Natural killer cell (primary cell): ENCODE measurements at places on chromosomes 6 and 20. TPM values are rescaled to one million over a fixed set of nuclear protein-coding genes. Genes with fewer than 3 reads are reported as not detected.
A peak's percentile ranks its signal among the peaks of the same experiment; 100 is the strongest.

The SLPI gene
- total RNA-seq: not detected

The QKI gene
- total RNA-seq: 166 TPM

The HAO1 gene
- not detected for total RNA-seq

The FANCE gene
- 2.2 TPM for total RNA-seq

The SPO11 gene
- total RNA-seq: not detected

The RBL1 gene
- total RNA-seq: 22.2 TPM

The TINAG gene
- not detected for total RNA-seq

The DEFB132 gene
- not detected for total RNA-seq

- H3K27me3 ChIP-seq: no peaks in the 10 kb centered on the region
- H3K36me3 ChIP-seq: no peaks in the 10 kb centered on the region
- no peak overlapping the region for H3K4me3 ChIP-seq
- peaks cover 37% of the 10 kb centered on the region for H3K4me1 ChIP-seq
- H3K27ac ChIP-seq: peak overlapping the region; percentile 9
These were observed 50.0 kb downstream of the ADAT2 start for GRCh38 chr6:143400258-143401067.

DNA sequence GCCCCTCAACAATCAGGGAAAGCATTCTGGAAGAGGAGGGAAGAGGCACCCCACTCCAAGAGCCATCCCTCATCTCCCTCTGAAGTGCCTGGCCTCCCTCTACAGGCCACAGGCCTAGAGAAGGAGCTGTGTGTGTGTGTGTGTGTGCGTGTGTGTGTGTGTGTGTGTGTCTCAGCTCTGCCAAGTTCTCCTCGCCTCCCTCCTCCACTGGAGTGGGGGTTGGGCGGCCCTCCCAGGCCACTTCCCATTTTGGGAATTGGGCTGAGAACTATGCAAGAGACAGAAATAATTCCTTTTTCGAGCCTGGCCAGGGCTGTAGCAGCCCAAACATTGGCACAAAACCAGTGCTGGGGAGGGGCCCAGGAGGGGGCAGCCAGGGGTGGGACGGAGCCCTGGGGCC, 35.7 kb downstream of the KCNB1 start:
- H3K27me3 ChIP-seq: no peaks in the 10 kb centered on the region
- no peaks in the 10 kb centered on the region for H3K4me1 ChIP-seq
- H3K4me3 ChIP-seq: no peak overlapping the region
- DNase-seq: no peak
- no peak overlapping the region for H3K27ac ChIP-seq

DNA sequence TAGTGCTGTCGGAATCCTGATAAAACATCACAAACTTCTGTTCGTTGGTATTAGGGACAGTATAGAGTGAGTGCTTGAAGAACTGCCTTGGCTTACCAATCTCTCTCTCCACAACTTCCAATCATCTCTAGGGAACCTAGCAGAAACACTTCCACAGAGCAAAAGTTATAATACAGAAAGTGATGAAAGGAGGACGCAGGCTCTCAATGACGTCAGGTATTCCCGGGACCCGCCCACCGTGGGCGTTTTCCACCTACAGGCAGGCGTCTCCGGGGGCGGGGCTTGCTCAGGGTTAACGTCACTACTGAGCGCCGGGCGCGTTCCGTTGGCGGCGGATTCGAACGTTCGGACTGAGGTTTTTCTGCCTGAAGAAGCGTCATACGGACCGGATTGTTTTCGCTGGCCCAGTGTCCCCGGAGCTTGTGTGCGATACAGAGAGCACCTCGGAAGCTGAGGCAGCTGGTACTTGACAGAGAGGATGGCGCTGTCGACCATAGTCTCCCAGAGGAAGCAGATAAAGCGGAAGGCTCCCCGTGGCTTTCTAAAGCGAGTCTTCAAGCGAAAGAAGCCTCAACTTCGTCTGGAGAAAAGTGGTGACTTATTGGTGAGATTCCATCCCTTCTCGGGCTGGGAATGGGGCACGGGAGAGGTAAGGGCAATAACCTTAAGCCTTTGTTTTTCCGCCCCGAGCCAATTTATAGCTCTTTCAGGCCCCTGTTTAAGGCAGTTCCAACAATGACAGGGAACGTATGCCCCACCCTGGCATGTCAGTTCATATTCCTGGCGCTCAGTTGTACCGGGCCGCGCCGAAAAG, at the start of gene CENPW:
Gene CENPW, plus strand, starts transcription at position 320 of the 814 bp plus-strand sequence. Its CDS starts 159 bp downstream, at position 479.
- H3K4me3 ChIP-seq: peak within 1 kb of the TSS; percentile 85
- no peaks in the 10 kb centered on the region for H3K36me3 ChIP-seq
- H3K27me3 ChIP-seq: no peaks in the 10 kb centered on the region
- peaks cover 8% of the 10 kb centered on the region for H3K4me1 ChIP-seq

DNA sequence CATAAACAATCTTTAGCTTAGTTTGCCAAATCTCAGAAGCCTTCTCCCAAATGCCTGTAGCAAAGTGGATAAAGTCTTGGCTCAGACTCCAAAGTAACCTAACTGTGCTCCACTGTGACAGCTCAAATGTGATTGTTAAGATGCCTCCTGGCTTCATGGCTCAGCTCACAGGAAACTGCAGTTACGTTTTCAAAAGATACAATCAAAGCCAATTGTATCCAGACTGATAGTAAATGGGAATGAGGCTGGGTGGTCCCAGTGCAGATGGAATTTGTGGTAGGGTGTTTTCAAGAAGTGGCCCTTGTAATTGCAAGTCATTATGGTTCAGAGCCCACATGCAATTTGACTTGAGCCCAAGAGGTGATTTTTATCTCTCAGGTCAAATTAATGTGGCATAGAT, 151.2 kb upstream of the TAB2 start:
- H3K4me1 ChIP-seq: peaks cover 11% of the 10 kb centered on the region
- no peak for DNase-seq
- peaks cover 2% of the 10 kb centered on the region for H3K27me3 ChIP-seq
- no peak overlapping the region for H3K4me3 ChIP-seq
- no peaks in the 10 kb centered on the region for H3K36me3 ChIP-seq

DNA sequence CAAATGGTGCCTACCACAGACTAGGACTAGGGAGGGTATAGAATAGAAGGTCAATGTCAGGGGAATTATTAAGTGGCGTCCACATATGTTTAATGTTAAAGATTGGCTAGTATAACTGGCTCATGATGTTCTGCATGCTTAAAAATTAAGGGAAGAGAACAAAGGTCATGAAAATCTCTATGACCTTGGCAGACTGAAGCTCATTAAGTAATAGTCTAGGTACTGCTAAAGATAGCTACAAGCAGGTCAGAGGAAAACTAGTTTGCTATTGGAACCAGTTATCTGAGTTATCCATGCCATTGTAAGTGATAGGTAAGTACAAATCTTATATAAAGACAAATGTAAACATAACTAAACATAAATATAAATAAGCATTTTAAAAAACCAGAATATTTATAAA, 32.9 kb upstream of the PRSS35 start:
- no peaks in the 10 kb centered on the region for H3K27me3 ChIP-seq
- H3K36me3 ChIP-seq: no peaks in the 10 kb centered on the region
- DNase-seq: no peak
- no peak overlapping the region for H3K4me3 ChIP-seq

DNA sequence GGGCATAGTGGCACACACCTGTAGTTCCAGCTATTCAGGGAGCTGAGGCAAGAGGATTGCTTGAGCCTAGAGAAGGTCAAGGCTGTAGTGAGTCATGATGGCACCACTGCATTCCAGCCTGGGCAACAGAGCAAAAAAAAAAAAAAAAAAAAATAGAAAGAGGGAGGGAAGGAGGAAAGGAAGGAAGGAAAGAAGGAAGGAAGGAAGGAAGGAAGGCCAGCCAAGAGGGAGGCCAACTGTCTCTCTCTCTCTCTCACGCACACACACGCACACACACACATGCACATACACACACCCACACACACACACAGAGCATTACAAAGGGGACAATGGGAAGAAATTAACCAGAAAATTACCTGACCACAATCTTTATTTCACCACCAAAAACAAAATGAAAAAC, 50.6 kb upstream of the COL9A1 start:
- DNase-seq: no peak
- H3K4me3 ChIP-seq: no peak overlapping the region
- no peaks in the 10 kb centered on the region for H3K27me3 ChIP-seq
- H3K27ac ChIP-seq: no peak overlapping the region

DNA sequence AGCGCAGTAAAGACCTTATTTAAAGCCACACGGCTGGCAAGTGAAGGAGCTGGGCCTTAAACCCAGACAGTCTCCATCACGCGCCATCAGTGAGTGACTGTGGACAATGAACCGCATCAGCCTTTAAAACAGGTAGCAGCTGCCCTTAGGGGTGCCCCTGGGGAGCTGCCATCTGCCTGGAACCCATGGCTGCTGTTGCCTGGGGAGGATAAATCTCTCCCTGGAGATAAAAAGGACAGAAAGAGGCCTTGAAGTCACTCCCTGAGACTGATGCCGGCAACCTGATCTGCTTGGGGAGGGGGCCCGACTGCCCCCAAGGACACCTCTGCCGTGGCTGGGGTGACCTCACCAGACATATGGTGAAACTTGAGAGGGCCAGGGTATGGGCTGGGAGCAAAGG, 73.5 kb downstream of the PREX1 start:
- no peak overlapping the region for H3K4me3 ChIP-seq
- H3K36me3 ChIP-seq: peaks cover 16% of the 10 kb centered on the region
- H3K27ac ChIP-seq: no peak overlapping the region
- peaks cover 91% of the 10 kb centered on the region for H3K4me1 ChIP-seq

- H3K4me3 ChIP-seq: no peak overlapping the region
- peak; percentile 47 for DNase-seq
- peaks cover 8% of the 10 kb centered on the region for H3K4me1 ChIP-seq
These were observed 11.5 kb upstream of the CCDC170 start for GRCh38 chr6:151482290-151482689.

DNA sequence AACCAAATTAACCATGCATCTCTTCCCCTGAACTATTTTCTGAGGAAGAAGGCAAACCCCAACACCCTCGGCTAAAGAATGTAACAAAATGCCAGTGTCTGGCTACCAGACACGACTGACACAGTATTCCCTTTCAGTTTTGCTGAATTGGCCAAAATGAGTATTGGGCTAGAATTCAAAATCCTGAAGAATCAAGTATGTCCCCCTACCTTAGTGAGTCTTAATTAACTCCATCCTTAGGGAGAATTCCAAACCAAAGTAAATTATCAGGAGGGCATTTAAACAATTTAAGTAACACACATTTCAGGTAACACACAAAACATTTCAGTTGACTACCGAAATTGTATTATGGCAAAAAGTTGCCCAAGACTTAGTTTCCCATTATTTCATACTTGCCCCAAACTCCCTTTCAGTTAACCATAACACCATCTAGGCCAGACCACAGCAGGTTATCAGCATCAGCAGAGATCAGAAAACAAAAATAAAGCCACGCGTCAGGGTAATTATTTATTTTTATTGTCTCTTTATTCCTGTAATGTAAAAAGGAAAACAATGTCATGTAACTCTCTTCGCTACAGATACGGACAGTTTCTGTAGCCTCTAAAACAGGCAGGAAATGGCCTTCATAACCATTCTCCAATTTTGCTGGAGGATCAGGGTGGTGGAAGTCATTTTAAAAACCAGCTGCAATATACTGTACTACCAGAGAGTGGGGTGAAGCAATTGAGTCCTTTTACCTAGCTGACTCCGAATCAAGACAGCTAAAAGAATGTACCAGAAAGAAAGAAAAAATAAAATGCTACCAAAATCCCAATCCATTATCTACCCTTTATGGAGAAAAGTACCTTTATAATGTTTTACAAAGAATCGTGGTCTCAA, 1.9 kb downstream of the SNX5 start:
- H3K4me1 ChIP-seq: peaks cover 44% of the 10 kb centered on the region
- no peaks in the 10 kb centered on the region for H3K36me3 ChIP-seq
- DNase-seq: no peak
- no peaks in the 10 kb centered on the region for H3K27me3 ChIP-seq

- H3K4me3 ChIP-seq: no peak overlapping the region
- H3K27ac ChIP-seq: no peak overlapping the region
- no peak for DNase-seq
These were observed 1.8 kb upstream of the PSORS1C2 start for GRCh38 chr6:31140643-31141042.

- peak; percentile 30 for DNase-seq
- peak overlapping the region; percentile 56 for H3K27ac ChIP-seq
- H3K4me3 ChIP-seq: no peak overlapping the region
These were observed 104.8 kb upstream of the TRAF3IP2 start for GRCh38 chr6:111710439-111710838.

DNA sequence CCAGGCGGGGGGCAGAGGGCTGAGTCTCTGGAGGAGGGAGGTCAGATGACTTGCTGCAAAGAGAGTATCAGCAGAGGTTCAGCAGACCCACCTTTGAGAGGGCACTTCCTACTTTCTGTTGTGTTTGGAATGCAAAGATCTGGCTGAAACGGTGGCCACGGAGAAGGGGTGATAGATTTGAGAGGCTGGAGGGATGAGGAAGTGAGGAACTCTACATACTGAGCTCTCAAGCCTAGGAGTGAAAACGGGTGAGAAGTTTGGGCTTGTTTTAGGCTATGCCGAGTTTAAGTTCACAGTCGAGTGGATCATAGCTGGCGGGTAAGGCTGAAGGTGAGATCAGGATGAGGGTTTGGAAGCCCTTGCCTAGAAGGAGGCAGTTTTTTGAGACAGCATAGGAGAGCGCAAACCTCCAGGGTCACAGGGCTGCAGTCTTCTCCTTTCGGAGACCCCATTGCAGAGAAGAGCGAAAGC, 477 bp upstream of the ITPA start:
- peak; percentile 51 for DNase-seq
- peak overlapping the region; percentile 85 for H3K27ac ChIP-seq

GRCh38 chr20:61694682-61695081, 371.0 kb downstream of the TAF4 start:
- H3K27me3 ChIP-seq: no peaks in the 10 kb centered on the region
- H3K4me3 ChIP-seq: no peak overlapping the region
- H3K36me3 ChIP-seq: no peaks in the 10 kb centered on the region
- H3K27ac ChIP-seq: no peak overlapping the region

DNA sequence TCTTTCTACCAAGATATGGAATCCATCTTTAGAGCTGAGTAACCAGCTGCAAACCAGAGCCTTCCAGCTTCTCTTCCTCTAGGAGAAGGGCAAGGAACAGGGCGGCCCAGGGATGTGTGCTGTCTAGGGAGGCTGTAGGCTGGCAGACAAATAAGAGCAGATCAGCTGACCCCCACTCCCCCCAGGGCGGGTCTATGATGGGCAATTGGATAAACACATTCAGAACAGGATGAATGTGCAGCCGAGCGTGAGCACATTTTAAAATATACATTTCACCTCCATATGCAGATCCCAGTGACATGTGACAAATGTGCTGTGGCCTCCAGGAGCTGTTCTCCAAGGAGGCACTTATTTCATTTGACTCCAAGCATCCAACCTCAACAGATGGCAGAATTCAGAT, 580.1 kb downstream of the PTPRT start:
- no peak overlapping the region for H3K4me3 ChIP-seq
- no peaks in the 10 kb centered on the region for H3K27me3 ChIP-seq
- H3K4me1 ChIP-seq: no peaks in the 10 kb centered on the region

GRCh38 chr6:3575166-3575565, 118.3 kb upstream of the SLC22A23 start:
- H3K4me1 ChIP-seq: no peaks in the 10 kb centered on the region
- no peak overlapping the region for H3K4me3 ChIP-seq
- DNase-seq: no peak
- H3K36me3 ChIP-seq: no peaks in the 10 kb centered on the region
- H3K27me3 ChIP-seq: no peaks in the 10 kb centered on the region
- no peak overlapping the region for H3K27ac ChIP-seq

DNA sequence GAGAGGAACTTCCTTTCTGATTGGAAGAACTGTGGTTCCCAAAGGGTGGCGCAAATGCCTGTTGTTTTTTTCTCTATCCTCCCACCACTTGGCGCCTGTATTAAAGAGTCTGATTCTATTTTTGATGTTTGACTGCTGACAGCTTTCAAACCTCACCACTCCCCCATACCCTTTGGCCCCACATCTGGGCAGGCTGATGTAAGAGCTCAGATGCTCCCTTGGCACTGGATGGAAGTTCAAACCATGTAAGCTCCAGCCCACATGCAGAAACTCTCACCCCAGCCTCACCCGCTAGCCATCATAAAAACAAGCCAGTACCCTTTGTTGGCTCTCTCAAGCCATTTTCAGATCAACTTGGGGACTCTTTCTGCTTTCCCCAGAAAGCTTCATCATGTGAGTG, 20.0 kb upstream of the TMEM14A start:
- no peak overlapping the region for H3K4me3 ChIP-seq
- H3K4me1 ChIP-seq: no peaks in the 10 kb centered on the region
- no peak overlapping the region for H3K27ac ChIP-seq
- DNase-seq: no peak
